Stimulated activated CD8-positive, alpha-beta memory T cell treated with anti-CD3 and anti-CD28 coated beads, Interleukin-4, amount 100 ng/mL, for 4 hours (primary cell): ENCODE measurements at places on chromosomes 2 and 18.

DNA sequence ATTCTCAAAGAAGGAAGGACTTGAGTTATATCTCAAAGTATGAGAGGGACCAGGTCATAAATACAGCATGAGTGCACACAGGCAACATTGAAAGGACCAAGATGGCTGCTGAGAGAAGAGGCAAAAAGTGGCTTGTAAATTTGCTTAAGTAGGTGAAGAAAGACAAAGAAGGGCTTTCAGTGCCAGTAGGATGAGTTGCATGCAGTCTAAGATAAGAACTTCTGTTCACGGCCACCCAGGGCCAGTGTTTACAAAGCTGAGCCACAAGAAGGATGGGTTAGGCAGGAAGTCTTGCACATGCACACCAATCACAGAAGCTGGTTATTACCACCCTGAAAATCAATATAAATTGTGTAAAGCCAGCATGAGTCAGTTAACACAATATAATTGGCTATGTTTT is 3.1 kb upstream of the ABCB11 start:
- DNase-seq: no peak

DNA sequence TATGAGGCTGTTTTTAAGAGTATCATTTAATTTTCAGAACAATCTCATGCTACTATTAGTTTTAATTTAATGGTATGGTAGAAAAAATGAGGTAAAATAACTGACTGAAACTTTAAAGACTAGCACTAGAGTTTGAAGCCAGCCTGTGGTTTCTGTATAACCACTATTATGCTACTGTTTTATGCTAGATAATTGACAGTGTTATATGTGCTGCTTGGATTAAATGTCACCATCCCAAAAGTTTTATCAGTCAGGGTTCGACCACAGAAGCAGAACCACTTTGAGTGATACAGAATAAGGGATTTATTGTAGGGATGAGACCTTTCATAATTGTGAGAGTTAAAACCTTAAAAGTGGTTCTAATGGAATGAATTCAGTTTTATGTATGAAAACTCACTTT is 271.6 kb downstream of the PTGR3 start:
- no peak for DNase-seq

DNA sequence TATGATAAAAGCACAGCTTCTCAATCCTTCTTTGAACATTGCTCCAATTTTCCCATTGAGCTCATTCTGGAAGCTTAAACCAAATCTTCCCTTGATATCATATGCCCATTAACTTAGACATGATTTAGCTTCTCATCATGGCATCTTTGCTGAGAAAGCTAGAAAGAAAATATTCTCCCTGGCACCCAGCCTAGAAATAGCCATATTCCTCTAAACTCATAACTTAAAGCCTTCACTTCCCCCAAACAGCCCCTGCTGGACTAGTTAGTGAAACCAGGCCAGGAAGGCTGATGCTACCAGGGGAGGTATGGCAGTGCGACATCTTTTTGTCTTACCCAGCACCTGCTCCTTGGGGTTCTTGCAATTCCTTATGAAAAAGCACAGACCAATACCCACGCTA is 4.3 kb downstream of the AAK1 start:
- DNase-seq: no peak

GRCh38 chr2:83394134-83394904 is 1064.8 kb downstream of the SUCLG1 start:
- DNase-seq: no peak

DNA sequence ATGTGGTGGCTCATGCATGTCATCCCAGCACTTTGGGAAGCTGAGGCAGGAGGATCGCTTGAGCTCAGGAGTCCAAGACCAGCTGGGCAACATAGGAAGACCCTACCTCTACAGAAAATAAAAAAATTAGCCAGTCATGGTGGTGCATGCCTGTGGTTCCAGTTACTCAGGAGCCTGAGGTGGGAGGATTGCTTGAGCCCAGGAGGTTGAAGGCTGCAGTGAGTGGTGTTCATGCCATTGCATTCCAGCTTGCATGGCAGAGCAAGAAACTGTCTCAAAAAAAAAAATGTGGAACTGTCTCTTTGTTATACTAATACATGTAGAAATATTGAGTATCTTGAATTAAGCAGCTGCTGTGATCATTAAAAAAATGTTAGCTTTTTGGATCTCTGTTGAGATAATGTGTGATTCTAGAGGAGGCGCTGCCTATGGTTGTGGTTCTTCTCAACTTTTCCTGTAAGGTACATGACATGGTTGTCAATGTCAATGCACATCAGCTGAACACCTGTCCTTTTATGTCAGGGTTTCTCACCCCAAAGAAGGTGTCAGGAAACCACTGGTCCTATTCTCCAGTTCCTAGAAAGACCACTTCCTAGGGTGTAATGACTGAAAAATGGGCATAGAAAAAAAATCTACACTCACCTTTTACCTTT is 34.7 kb upstream of the IL1RL1 start:
- no peak for DNase-seq

GRCh38 chr2:113164215-113164929 is 9.4 kb upstream of the PSD4 start:
- DNase-seq: no peak

GRCh38 chr2:3307236-3307635 is 70.4 kb downstream of the EIPR1 start:
- DNase-seq: no peak
